EH (cell line): ENCODE measurements at places on chromosomes 3 and 15.

GRCh38 chr3:119861681-119862080, 79.8 kb downstream of the NR1I2 start:
- no peak for DNase-seq

- peak; percentile 48 for DNase-seq
Measured at GRCh38 chr15:100919481-100920405, 586 bp downstream of the LRRK1 start.

DNA sequence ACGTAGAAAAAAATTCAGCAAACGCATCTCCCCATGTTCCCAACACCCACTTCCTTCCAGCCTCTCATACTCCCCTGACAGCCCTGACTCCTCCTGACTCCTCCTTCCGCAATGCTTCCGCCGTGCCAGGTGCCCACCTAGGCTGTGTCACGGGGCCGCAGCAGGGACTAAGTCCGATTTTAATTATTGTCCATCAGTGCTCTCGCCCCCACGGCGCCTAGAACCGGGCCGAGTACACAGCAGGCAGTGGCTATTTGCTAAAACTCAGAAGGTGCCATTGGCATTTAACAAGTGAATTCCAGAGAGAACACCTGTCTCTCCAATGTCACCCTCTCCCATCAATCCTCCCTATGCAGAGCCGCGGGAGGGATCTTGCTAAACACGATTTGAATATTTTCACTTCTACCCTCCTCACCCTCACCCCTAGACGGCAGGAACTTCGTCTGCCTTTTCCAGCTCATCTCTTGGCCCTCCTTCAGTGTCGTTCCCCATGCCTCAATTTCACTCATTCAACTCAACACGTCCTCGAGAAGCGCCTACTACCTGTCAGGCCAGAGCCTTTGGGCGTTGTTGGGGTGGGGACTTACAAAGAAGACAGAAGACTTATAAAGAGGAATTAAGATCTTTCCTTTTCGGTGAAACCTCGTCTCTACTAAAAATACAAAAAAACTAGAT, 11.5 kb upstream of the SHF start:
- peak; percentile 15 for DNase-seq

DNA sequence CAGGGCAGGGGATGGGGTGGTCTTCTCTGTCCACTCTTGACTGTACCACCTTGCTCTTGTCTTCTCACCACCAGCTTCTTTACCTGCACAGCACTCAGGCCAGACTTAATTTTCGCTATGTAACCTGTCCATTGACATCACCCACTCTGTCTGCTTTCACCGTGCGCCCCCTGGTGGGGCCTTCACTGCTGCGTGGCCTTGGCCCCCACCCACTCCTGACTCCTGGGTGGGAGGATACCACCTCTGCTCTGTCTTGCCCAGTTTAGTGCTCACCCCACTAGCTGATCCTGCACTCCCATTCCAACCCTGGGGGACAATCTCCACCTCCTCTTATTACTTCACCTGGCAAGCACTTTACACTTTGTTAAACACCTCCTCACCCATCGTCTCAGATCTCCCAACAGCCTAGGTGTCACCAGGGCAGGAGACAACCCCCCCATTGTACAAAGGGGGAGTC, 17.7 kb downstream of the PTH1R start:
- DNase-seq = peak; percentile 57

DNA sequence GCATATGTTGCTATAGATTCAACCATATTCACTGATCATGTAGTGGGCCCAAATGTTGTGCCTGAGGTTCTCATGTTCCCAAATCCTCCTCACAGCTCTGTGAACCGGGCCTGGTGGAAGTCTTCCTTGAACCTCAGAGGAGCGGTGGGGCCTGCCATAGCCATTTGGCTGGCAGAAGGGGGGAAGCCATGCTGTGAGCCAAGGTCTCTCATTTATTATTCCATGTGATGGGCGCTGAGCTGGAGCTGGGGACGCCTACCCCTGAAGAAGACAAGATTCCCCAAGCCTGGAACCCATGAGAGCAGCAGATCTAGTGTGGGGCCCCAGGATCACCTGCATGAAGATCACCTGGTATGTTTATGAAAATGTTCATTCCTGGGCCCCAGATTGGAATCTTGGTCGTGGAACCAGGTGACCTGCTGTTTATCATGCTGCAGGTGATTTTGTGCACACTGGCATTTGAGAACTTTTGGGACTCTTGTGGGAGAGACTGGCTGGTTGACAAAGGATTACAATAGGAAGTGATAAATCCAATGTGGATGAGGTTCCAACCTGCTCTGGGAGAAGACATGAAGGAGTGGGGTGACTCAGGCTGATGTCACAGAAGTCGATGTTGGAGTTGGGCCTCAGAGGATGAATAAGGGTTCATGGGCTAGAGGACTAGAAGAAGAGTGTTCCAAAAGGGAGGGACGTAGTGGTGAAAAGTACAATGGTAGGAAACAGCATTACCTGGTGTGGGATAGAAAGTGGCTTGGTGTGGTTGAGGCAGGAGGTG, 102.1 kb downstream of the ASB7 start:
- DNase-seq = peak; percentile 80

DNA sequence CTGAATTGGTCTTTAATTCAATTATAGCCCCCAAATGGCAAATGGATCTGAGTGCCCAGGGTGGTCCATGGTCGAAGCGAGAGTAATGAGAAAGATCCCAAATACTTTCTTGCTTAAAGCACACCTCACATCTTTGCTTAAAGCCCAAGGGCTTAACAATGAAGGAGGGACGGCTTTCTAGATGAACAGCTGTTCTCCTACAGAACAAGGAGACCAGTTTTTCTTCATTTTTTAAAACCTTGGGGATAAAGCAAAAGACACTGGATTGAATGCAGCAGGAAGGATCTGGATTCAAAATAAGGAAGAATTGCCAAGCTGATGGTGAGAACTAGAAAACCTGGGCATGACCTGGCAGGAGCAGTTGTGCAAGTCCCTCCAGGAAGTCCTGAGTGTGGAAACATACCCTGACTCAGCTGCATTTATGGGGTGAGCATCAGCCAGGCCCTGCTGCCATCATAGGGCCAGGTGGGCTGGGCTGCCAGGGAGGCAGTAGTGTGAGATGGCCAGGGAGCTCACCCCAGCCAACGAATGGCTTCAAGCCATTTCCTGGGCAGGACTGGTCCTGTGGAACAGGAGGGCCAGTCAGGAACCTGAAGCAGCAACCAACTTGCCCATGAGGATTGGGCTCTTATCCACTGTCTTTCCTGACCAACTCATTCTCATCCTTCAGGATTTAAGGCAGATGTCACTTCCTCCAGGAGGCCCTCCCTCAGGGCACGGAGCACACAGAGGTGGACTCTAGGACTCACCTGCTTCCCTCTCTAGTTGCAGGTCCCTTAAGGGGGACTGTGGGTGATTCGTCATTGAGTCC, 18.4 kb upstream of the RHCG start:
- DNase-seq = no peak

DNA sequence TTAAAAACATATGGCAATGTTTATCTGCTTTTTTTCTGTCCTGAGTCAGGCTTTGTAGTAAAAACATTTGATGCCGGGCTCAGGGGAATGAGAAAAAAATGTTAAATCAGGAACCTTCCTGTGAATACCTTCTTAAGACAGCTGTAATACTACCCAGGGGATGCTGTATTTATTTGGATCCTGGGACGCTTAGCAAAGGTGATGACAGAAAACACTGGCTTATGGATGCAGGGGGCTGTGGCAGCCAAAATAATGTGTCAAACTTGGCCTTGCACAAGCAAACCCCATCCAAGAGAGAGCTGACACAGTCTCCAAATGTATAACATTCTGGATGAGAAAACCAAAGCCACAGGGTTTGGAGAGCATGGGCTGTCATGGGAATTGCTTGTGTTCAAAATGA, 438.2 kb upstream of the PROK2 start:
- DNase-seq = no peak

GRCh38 chr15:96700555-96700954, 370.1 kb downstream of the NR2F2 start:
- no peak for DNase-seq

GRCh38 chr3:127115691-127116351, 77.1 kb upstream of the PRR23E start:
- DNase-seq = no peak

DNA sequence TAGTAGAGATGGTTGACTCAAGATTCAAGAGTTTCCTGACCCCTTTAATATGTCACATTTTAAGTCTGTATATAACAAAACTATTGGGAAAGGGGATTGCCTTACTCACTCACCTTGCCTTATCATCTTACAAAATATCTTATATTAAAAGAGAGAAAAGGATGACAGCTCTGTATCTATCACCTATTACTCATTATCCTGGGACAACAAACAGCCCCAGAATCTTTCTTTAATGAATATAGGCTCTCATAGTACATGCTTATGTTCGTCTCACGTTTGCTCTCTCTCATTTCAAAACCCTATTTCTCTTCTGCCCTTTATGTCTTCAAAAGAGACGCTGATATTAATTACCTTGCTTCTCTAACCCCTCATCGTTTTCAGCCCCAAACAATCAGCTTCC, 1023.4 kb upstream of the CFAP20DC start:
- no peak for DNase-seq

DNA sequence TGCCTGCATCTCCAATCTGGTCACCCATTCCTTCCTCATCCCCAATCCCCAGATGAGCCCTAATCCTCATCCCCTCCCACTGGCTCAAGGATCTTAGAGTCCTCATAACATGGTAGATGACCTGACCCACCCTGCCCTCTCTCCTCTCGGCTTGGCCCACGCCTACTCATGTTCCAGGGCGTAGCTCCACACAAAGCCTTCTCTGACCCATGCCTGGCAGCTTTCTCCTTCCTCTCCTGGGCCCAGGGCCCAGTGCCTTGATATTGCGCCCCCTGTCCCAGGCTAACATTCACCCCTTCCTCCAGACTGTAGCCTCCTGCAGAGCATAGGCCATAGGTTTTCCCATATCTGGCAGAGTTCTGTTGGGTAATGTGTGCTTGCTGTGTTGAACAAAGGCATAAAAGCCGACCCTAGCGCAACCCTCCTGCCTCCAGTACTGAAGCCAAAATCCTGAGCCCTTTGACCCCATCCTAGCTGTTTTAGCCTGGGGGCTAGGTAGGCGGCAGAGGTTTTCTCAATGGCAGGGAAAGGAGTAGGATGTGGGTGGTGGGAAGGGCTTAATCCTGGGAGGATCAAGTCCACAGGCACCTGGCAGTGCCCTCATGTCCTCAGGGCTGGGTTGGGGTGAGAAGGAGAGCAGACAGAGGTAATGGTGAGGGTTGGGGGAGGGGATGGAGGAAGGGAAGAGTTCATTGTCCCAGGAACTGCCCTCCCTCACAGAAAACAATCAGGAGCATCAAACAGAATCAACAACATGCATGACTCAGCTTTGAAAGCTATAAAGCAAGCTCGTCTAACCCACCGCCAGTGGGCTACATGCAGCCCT, 35.5 kb downstream of the MESD start:
- peak; percentile 40 for DNase-seq

DNA sequence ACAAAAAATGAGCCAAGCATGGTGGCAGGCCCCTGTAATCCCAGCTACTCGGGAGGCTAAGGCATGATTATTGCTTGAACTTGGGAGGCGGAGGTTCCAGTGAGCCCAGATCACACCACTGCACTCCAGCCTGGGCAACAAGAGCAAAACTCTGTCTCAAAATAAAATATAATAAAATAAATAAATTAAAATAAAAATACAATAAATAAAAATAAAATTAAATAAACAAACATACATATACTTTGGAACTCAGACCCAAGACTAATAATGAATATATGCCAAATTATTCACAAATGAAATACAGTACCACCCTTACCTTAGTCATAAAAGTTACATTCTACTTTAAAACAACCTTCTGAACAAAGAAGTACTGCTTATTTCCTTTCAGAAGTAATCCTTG, 81.8 kb downstream of the SCAPER start:
- DNase-seq = no peak

DNA sequence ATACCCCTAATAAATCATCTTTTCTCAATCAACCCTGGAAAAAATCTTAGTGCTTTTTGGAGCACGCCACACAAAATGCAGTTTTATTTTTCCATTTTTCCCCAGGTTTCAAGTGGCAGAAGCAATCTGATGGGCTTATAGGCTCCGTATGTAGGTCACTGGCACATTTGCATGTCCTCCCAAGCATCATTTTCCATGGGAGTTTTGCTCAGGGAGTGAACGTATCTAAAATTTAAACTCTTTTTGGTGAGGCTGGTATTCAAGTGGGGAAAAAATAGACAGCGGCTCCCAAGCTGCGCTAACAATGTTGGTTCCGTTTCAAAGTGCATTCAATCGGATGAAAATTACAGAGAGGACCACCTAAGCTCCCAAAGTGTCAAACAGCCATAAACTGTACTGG, 233.4 kb downstream of the MEX3B start:
- no peak for DNase-seq

DNA sequence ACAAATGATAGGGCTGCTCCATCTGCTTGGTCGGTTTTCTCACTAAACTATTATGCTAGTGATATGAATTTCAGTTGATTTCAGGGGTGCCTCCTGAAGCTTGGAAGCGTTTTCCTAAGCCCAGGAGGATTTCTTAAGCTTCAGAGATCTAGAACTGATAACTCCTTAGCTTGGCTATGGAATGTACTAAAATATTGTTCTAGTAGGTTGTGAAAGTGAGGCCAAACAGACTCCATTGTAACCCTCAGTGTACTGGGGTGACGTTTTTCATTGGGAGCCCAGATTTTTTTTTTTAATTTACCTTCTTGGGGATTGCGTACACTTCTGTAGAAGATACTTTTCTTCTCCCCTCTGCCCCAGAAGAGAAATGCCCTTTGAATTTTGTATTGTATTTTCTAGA, 17.0 kb upstream of the ST3GAL6 start:
- no peak for DNase-seq

DNA sequence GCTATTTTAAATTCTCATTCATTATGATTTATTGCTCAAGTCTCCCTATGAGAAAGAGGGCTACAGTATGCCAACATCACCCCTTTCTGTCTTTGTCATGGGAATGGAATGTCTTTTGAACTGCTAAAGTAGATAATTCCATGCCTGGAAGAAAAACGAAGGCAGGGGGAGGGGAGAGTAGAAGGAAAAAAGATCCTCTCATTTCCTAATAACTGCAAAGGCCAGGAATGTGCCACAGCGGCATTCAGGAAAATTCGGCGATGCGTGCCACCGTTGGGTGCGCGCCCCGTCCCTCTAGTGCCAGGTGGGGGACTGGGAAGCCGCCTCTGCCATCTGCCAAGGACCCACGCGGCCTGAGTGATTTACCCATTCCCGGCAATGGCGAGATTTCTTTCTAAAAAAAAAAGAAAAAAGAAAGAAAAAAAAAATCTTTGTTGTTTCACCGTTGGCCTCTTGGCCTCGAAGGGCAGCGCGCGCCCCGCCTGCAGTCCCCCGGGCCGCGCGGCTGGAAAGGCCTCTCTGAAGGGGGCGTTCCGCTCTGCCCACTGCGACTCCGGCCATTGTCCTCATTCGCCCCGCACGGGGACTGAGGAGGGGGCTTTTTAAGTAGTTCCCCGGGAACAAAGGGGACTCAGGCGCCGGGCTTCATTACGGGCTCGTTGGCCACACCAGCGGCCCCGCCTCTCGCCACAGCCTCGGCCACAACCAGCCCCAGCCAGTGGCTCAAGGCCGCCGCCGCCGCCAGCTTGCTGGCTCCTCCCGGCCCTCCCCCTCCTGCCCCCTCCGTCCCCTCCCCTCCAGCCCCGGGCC, 54.5 kb downstream of the CPN2 start:
- DNase-seq = peak; percentile 74

DNA sequence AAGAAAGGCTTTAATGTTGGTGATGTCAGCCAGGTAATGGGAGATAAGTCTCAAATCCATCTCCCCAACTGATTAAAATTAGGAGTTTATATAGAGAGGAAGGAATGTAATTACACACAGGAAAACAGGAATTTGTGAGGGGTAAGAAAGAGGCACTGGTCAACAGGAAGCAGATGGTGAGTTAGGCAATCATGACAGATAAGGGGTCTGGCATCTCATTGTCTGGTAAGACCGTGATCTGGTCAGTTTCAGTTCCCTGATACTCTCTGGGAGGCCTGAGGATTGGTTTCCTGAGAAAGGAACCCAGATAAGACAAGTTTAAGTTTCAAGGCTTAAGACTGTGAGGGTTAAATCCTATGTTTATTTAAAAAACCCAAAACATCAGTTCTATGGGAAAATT, 414.7 kb upstream of the ARRDC4 start:
- no peak for DNase-seq
